Hair follicle dermal papilla cell (primary cell): ENCODE measurements at places on chromosomes 3 and 15. TPM values are rescaled to one million over a fixed set of nuclear protein-coding genes. Genes with fewer than 3 reads are reported as not detected.

The PLSCR2 gene
- not detected in 2 replicates for total RNA-seq

The IL12A gene
- 2.4 and 2.8 TPM in 2 replicates for total RNA-seq

The VGLL3 gene
- 495 and 584 TPM in 2 replicates for total RNA-seq

The C3orf22 gene
- not detected in 2 replicates for total RNA-seq

The PYGO1 gene
- 11.7 and 15.9 TPM in 2 replicates for total RNA-seq

The CCR9 gene
- total RNA-seq, result not detected in 2 replicates

The DAZL gene
- under 0.01 and 0.16 TPM in 2 replicates for total RNA-seq

The TXNRD3 gene
- 13.7 and 16.4 TPM in 2 replicates for total RNA-seq

The CHST14 gene
- 15.5 and 18.7 TPM in 2 replicates for total RNA-seq

The SLCO2A1 gene
- total RNA-seq, result 0.73 and 2.4 TPM in 2 replicates

The TRH gene
- not detected in 2 replicates for total RNA-seq

The AGBL1 gene
- total RNA-seq, result not detected in 2 replicates

The GRIP2 gene
- total RNA-seq, result 1.3 and 2.7 TPM in 2 replicates

The TMEM212 gene
- not detected in 2 replicates for total RNA-seq

The IMPG2 gene
- 0.65 and 0.73 TPM in 2 replicates for total RNA-seq

The NOX5 gene
- 0.49 and 0.65 TPM in 2 replicates for total RNA-seq

The LEKR1 gene
- 0.61 and 0.81 TPM in 2 replicates for total RNA-seq

The TUSC7 gene
- not detected in 2 replicates for total RNA-seq
